IgD-negative memory B cell (primary cell): ENCODE measurements at places on chromosomes 7 and 10. TPM values are rescaled to one million over a fixed set of nuclear protein-coding genes. Genes with fewer than 3 reads are reported as not detected.

Gene JCAD
- polyA plus RNA-seq, result not detected

Gene CHST15
- 15.4 TPM for polyA plus RNA-seq

Gene UTF1
- polyA plus RNA-seq, result not detected

Gene PPP1R17
- polyA plus RNA-seq, result not detected

Gene CUL2
- 21.8 TPM for polyA plus RNA-seq
